NCI-H1930 (cell line): ENCODE measurements at places on chromosomes 4 and X.
A peak's percentile ranks its signal among the peaks of the same experiment; 100 is the strongest.

DNA sequence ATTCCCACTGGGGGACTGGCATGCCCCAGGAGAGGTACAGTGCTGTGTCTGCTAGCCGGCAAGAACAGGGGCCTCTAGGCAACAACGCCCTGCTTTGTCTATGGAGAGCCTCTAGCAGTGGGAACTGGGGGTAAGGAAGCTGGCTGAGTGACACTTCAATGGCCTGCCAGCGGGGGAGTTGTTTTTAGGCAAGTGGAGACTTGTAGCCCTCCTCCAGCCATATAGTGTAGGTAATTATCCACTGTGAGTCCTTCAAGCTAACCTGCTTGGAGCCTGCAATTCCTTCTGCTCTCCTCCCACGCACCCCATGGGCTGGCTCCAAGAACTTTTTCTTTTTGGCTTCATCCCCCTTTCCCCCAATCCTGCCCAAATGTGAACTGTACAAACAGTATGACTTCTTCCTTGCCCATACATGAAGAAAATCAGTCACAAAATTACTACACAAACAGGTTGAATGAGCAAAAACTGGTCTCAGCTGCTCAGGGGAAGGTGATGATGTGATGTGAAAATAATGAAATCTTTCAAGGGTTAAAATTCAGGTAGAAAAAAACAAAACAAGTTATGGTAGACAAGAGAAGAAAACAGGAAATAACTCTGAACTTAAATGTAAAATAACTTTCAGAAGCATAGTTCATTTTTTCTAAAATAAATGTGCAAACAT is 33.1 kb downstream of the LEF1 start:
- DNase-seq: peak; percentile 77

- DNase-seq: peak; percentile 2
Measured at GRCh38 chrX:69285881-69286564, 120.8 kb upstream of the PJA1 start.

DNA sequence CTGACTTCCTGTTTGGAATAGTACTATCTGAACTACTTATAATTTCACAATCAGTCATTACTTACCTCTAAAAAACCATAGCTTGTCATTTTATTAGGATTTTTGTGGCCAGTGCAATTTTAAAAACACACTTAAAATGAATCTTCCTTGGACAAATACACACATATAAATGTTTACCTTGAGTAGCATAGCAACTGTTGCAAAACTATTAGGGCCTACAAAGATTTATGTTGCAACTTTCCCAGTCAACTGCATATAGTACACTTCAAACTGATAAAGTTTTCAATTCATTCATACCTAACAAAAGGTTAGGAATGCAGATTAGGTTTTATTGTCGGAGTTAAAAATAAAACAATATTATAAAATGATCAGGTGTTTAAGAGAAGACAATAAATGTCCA is 193.0 kb downstream of the PDGFC start:
- no peak for DNase-seq

DNA sequence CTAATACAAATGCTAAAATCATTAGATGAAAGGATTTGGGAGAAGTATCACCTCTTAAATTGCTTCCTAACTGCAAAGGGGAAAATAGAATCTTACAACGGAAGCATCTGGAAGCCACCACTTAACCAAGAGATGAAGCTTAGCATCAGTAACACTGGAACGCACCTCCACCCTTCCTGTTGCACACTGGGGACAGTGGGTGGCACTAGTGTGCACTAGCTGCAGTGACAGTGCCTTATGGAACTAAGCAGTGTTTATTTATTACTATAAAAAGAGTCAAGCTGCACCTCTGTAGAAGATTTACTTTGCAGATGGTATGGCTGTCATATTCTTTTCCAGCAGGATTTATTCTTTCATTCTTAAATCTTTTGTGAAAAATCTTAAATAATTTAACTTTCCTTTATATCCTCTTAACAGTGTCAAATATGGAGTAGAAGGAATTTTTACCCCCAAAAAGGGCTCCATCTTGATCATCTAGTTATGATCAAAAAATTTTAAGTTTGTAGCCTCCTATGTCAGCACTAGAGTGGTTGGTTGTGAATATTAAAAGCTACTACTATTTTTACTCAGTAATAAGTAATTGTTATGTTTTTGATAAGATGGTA is 76.7 kb downstream of the SCD5 start:
- DNase-seq: no peak

DNA sequence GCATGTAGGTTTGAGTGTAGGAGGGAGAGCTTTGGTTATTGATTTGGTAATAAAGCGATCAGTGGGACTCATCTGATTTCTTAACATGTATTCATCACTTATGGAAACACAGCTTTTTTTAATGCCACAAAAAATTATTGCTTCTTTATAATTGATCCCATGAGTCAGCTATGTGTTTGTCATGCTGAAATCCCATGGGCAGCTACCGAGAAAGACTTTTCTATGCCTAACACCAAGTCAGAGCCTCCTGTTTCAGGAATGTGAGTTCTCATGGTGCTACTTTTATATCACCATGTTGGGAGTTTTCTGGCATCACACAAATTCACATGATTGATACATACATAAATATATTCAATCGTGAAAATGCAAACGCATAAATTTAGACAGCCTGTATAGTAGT is 165.7 kb downstream of the RAPGEF2 start:
- DNase-seq: no peak

DNA sequence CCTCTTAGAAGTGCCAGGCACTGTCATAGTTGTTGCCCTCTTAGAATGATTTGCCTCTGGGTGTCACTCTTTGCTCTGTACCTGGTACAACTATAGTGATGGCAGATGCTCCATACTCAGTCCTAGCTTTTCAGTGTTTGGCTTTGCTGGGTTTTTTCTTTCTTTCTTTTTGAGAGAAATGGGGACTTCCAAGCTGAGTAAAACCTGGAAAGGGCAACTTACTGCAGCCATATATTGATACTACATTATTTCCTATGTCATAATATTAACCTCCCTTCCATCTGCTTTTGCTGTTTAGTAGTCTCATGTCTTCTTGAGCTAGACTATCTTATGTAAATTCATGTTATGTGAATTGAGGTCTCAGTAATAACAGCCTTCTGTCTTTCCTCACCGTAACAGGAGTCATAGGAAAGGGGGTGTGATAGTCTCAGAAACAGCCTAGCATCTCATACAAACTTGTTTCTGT is 49.0 kb downstream of the NIPAL1 start:
- no peak for DNase-seq

DNA sequence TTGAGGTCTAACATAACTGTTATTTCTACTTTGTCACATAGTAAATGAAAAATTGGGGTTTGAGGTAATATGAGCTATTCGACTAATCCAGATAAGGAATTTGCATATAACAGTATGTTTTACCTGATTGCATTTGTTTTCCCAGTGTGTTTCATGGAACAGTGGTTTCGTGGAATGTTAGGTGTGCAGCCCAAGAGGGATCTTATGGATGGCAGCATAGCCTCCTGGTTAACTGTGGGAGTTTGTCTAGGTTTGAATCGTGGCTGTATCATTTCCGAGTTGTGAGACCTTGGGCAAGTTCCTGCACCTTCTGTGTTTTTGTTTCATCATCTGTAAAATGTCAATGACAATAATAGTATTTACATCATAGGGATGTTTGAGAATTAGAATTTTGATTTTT is 7.9 kb downstream of the BMPR1B start:
- DNase-seq: no peak

DNA sequence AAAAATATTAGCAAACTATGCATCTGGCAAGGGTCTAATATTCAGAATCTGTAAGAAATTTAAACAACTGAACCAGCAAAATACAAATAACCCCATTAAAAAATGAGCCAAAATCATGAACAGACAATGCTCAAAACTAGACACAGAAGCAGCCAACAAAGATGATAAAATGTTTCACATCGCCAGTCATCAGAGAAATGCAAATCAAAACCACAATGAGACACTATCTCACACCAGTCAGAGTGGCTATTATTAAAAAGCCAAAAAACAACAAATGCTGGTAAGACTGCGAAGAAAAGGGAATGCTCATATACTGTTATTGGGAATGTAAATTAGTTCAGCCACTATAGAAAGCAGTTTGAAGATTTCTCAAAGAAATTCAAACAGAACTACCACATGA is 201.3 kb upstream of the CPEB2 start:
- DNase-seq: no peak
